ENCODE measurements at places on chromosomes 1 and 21. TPM values are rescaled to one million over a fixed set of nuclear protein-coding genes. Genes with fewer than 3 reads are reported as not detected.
A peak's percentile ranks its signal among the peaks of the same experiment; 100 is the strongest.

DNA sequence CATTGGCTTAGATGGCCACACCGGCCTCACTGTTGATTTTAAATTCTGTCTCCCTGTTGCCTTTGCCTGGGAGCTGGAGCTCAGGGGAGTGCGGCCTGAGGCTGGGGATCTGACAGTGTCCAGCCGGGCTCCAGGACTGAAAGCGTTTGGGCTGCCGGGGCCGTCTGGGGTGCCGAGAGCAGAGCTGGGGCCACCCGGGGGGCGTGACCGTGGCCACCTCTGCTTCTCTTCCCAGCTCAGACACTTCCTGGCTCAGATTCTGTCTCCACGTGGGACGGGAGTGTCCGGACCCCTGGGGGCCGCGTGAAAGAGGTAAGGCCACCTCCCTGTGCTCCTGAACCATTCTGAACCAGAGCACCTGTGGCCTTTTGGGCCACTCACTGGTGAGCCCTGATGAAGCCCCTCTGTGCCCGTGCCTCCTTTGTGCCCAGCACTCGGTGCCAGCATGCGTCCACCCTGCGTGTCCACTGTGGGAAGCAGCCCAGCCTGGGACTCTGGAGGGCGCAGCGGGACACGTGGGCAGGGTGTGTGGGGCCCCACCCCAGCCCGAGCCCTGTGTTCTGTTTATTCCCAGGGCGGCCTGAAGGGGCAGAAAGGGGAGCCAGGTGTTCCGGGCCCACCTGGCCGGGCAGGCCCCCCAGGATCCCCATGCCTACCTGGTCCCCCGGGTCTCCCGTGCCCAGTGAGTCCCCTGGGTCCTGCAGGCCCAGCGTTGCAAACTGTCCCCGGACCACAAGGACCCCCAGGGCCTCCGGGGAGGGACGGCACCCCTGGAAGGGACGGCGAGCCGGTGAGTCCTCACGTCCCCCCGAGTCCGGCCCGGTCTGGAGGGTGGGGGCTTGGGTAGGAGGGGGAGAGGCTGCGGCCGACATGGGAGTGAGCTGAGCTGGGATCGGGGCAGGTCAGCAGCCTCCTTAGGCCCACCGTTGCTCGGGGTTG is 64.8 kb downstream of the SLC19A1 start:
- no peak for DNase-seq

The KCNK1 gene
- total RNA-seq: 0.09 TPM

- no peak for DNase-seq
Measured at GRCh38 chr1:114671939-114672275, 2.1 kb upstream of the DENND2C start.

DNA sequence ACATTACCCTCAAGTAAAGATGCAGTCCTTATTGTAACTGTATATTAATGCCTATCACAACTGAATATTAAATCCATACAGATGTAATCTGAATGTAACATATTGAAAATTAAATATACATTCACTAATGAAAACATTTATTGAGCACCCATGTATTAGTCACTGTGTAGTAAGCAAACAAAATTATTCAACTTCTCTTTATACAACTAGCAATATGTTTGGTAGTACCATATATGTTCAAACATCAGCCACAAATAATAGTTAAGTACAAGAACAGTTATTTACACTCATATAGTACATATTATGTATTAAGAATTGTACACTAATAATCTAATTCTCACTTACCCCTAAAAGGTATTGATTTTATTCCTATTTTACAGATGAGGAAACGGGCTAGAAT is 17.9 kb downstream of the KIF14 start:
- no peak for DNase-seq

GRCh38 chr1:7509598-7509997 is 261.5 kb upstream of the VAMP3 start:
- DNase-seq: no peak

The ZSCAN20 gene
- total RNA-seq: 8.5 TPM

The TTLL7 gene
- 5.4 TPM for total RNA-seq

DNA sequence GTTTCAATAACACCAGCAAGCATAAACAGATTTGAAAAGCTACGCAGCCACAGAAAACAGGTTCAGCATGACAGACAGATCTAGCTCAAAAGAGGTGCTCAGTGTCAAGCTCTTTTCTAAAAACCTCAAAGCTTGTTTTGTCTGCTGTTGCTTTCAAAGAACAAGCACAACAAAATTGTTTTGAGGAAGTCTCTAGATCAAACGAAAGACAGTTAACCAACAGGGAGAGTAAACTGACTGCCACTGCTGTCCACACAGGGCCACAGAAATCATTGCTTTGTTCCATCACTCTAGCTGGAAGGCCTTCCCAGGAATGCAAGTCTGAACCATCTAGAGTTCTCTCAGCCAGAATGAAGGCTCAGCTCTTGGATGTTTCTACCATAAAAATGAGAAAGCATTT is 12.8 kb downstream of the APP start:
- no peak for DNase-seq

The TSSK3 gene
- total RNA-seq: not detected

The MPZ gene
- not detected for total RNA-seq

GRCh38 chr1:60949154-60949825 is 133.1 kb upstream of the NFIA start:
- DNase-seq: no peak

DNA sequence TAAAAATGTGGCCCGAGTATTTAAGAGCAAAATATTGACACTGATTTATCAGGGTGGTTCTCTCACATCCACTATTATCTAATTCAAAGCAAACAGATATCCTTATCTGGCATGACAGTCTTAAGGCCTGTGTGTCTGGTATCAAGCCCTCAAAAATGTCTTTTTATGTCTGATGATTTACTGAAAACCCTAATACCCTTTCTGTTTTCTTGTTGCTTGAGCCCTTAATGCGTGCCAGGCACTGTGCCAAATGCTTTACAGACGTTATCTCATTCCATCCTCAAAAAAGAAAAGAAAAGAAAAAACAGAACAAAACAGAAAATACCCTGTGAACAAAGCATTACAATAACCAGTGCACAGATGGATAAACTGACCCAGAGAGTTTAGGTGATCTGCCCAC is 5.7 kb downstream of the DUSP23 start:
- no peak for DNase-seq

- peak; percentile 67 for DNase-seq
Measured at GRCh38 chr1:152110860-152111514, 4.3 kb downstream of the TCHH start.

DNA sequence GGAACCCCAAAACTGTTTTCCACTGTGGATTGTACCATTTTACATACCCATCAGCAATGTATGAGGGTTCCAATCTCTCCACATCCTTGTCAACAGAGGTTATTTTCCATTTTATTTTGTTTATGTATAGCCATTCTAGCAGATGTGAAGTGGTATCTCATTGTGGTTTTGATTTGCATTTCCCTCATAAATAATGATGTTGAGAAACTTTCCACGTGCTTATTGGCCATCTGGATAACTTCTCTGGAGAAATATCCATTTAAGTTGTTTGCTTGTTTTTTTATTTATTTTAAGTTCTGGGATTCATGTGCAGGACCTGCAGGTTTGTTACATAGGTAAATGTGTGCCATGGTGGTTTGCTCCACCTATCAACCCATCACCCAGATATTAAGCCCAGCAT is 280.2 kb upstream of the USP25 start:
- DNase-seq: no peak

DNA sequence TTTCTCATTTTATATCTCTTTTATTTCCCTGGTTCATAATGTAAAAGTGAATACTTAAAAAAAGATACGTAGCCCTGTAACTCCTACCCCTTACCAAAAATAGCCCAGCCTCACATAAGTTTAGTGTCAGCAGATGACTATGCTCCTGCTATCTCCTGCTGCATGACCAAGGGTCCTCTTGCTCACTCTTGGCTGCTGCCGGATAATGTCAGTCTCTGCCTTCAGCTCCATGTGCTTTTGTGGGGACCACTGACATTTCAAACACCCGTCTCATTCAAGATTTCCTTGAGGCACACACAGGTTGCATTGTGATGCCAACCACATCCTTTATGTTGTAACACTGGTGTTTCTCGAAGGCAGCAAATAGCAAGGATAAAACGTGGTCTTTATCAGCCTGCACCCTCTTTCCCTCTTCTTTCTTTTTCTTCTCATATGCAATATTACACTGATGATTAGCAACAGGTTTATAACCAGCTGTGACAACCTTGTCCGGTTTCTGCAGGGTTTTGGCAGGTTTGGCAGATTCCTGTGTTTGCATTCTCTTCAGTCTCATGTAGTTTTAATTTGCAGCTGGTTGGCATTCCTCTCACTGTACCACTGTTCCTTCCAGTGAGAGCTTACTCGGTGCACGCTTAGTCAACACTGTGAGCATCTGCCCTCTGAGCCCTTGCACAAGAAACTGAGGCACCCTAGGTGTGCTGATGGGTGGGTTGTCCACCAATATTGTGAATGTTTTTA is 62.2 kb downstream of the ZNF684 start:
- no peak for DNase-seq

GRCh38 chr1:101152633-101153032 is 84.2 kb upstream of the S1PR1 start:
- no peak for DNase-seq

GRCh38 chr21:43864313-43864961 is 586 bp upstream of the AGPAT3 start:
- peak; percentile 37 for DNase-seq

- no peak for DNase-seq
Measured at GRCh38 chr21:42299324-42300044, 15.7 kb downstream of the TFF3 start.

The DYNLT4 gene
- not detected for total RNA-seq

GRCh38 chr1:14321422-14321821 is 277.1 kb upstream of the KAZN start:
- DNase-seq: no peak

GRCh38 chr1:156081180-156081916 is 917 bp downstream of the MEX3A start:
- no peak for DNase-seq

DNA sequence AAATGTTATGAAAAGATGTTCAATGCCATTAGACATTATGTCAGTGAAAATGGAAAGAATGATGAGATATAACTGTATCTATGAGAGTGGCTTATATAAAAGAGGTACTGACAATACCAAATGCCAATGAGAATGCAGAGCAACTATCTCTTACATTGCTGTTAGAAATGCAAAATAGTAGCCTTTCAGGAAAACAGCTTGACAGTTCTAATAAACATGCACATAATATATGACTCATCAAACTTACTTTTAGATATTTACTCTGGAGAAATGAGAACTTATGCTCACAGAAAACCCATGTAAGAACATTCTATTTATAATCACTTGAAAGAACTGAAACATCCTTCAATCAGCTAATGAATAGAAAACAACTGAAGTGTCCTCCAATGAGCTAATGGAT is 996.7 kb upstream of the ADGRL4 start:
- DNase-seq: no peak

GRCh38 chr1:197598935-197599334 is 176.3 kb downstream of the DENND1B start:
- no peak for DNase-seq

The SLAMF7 gene
- total RNA-seq: not detected

The HSPA6 gene
- 0.18 TPM for total RNA-seq

The PRRC2C gene
- 37.4 TPM for total RNA-seq

The FCRL5 gene
- total RNA-seq: not detected

DNA sequence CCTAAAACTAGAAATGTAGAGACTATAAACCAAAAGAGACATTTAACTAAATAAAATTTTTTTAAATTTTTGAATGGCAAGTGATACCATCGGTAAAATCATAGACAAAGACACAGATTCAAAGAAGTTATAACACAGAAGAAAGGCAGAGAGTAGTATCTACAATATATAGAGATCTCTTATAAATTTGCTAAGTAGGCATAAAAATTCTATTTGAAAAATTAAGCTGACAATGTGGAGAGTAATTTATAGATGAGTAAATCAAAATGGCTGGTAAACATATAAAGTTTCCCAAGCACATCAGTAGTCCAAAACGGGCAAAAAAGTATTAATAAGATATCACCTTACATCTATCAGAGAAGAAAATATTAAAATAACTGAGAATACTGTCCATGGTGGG is 1061.0 kb downstream of the ADGRL2 start:
- no peak for DNase-seq

- DNase-seq: no peak
Measured at GRCh38 chr1:246856371-246856770, 75.4 kb downstream of the AHCTF1 start.

GRCh38 chr1:79982211-79982610 is 975.7 kb upstream of the ADGRL4 start:
- no peak for DNase-seq

DNA sequence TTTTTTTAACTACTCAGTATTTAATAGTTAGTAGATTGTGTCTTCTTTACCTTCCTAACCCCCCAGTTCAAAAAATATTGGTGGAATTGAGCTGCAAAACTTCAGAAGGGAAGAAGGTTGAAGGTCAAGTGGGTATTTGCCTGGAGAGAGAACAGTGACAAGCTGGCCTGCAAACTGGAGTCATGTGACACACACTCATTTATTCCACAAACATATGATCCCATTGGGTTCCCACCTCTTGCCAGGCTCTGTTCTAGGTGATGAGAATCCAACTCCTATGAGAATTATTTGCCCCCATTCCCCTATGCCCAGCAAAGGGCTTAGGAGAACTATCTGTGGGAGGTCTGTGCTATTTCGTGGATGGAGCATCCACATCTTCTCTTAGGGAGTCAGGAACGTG is 3.5 kb upstream of the PEF1 start:
- no peak for DNase-seq

DNA sequence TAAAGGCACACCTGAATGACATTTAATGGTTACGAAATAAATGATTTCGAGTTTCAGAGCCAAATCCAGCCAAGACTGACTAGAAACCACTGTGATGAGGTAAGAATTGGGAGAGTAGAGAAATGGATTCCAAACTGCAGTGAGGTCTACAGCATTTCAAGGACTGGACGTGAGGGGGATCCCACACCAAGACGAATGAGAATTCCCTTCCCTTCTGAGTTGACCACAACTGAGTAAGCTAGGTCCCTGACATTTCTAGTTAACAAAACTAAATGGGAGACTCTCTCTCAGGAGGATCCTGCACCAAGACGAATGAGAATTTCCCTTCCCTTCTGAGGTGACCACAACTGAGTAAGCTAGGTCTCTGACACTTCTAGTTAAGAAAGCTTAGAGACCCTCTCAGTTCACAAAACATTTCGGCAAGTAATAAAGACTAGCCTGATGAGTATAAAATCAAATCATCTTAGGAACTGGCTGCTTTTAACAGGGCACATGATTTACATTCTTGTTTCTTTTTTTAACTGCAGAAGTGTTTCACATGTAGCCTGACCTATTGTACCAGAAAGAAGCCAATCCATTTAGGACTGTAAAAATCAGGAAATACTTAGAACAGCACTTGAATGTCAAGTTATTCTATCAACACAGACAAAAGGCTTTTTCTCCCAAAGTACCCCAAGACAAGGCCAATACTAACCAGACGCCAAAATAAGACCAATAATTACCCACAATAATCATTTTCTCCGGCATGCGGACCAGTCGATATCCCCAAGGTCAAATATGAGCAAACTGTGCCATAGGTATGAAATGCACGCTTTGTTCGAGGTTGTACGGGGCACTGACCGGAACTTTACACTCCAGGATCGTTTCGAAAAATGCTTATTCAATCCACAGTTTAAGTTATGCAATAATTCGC is 1.4 kb upstream of the SPATA1 start:
- DNase-seq: peak; percentile 41

All from SJSA1 (cell line).